ENCODE measurements at places on chromosomes 12 and 14. TPM values are rescaled to one million over a fixed set of nuclear protein-coding genes. Genes with fewer than 3 reads are reported as not detected.

The SOCS2 gene
- 63.6 TPM for total RNA-seq

The EPYC gene
- total RNA-seq = not detected

The STRN3 gene
- total RNA-seq = 41.6 TPM

The LAG3 gene
- 0.11 TPM for total RNA-seq

The ZNF891 gene
- 0.76 TPM for total RNA-seq

The MYBPC1 gene
- not detected for total RNA-seq

The FGD6 gene
- 40.7 TPM for total RNA-seq

The SERPINA10 gene
- not detected for total RNA-seq

The CLEC2B gene
- not detected for total RNA-seq

The ADSS1 gene
- 5.9 TPM for total RNA-seq

The TESPA1 gene
- total RNA-seq = not detected

The LTBR gene
- 86.0 TPM for total RNA-seq

The PMEL gene
- total RNA-seq = 7.1 TPM

The CPM gene
- 4.3 TPM for total RNA-seq
